ENCODE measurements at places on chromosomes 13 and 19.

- DNase-seq: peak; percentile 85
Observed at GRCh38 chr13:28423010-28423409, 71.9 kb downstream of the FLT1 start.

DNA sequence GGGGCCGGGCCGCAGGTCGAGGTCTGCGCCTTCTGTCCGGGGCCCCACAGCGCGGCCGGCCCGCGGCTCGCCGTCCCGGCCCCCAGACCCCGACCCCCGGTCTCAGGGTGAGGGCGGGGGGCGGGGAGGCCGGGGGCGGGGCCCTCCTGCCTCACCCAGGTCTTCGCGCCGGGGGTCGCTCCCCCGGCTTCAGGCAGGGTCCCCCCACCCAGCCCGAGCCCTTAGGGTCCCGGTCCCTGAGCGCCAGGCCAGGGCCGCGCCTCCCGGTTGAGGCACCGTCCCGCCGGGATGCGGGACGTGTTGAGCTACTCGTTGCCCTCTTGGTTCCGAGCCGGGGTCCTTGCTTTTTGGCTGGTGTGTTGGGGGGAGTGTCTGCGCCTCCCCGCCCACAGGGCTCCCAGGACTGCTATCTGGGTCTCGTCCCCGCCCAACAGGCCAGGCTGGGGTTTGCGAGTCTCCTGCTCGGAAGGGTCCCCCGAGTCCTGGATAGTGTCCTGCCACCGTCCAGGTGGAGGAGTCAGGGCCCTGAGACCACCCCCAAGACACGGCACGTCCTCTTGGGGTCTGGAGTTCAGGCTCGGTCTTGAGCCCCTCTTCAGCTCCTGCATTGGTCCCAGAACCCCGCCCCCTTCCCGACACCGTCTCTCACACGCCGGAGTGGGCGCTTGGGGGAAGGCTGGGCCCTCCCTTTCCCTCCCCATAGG is 452 bp downstream of the PIAS4 start:
- DNase-seq: no peak

DNA sequence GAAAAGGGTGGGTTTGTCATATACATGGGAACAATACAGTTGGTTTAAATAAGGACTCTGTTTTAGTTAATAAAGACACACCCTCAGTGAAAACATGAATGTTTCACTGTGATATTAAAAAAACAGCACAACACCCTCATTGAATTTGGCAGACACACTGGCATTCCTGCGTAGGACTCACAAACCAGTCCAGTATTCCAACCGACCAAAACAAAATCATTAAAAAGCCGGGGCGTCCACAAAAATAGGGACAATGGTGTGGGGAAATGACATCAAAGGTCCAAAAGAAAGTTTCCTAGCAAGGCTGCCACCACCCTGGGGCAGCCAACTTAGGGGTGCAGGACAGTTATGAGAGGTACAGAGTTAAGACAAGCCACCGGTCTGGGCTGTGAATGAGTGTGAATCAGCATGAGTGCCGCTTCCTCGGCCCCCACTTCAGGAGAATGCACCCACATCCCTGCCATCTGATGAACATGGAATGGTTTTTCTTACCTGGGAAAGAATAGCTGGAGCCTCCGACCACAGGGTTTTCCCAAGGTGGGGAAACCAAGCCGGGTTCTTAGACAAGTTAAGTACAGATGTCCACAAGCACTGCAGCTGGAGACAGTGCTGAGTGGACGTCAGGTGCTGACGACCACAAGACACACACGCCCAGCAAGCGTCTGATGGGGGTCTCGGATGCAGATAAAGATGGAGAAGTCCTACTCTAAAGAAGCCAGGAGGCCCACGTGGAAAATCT is 73.3 kb downstream of the KLF2 start:
- no peak for DNase-seq

DNA sequence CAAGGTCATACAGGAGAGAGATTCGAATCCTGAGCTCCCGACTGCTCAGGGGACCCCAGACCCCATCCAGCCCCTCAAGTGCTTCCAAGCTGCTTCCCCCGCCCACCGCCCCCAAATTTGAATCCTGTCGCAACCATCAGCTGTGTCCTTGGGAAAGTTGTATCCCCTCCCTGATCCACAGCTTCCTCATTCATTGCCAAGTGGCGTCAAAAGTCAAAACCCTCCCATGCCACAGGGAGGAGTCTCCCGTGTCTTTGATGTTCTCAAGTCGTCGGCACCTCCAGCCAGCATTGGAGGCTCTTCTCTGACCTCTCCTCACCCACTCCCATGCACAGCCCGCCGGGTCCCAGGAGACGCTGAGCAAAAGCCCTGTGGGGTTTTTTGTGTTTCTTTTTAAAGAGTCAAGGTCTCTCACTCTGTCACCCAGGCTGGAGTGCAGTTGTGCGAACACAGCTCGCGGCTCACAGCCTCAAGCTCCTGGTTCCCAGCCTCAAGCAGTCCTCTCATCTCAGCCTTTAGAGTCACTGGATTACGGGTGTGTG is 2.8 kb upstream of the IFI30 start:
- peak; percentile 51 for DNase-seq

DNA sequence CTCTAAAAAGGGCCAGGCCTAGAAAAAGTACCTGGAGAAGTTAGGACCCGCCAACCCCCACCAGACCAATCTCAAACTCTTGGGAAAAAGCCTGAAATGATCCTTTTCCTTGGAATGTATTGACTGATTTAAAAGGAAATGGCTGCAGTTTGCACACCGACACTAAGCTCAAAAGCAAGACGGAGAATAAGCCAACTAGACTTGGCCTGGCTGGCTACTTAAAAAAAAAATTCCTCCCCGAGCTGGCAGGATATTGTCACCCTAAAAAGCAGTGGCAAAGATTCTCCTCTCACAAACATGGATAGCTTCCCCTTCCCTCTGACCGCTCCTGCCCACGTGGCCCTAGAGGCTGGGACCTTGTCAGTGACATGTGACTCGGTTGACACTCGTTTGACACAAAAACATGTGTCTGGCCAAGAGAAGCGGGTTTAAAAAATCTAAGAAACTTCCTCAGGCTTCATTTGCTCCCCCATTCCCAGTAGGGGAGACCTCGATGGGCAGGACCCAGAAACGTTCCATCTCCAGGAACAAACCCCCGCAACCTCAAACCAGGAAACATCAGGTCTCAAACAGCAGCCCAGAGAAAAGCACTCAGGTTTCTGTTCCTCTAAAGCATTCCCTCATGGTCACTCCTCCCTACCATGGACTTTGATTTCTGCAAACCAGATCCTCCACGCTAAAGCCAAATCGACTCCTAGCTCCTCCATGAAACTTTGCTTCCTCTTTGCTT is 1.3 kb downstream of the RFX1 start:
- DNase-seq: peak; percentile 64

- DNase-seq: no peak
Observed at GRCh38 chr19:5934774-5935472, 20.9 kb downstream of the CAPS start.

DNA sequence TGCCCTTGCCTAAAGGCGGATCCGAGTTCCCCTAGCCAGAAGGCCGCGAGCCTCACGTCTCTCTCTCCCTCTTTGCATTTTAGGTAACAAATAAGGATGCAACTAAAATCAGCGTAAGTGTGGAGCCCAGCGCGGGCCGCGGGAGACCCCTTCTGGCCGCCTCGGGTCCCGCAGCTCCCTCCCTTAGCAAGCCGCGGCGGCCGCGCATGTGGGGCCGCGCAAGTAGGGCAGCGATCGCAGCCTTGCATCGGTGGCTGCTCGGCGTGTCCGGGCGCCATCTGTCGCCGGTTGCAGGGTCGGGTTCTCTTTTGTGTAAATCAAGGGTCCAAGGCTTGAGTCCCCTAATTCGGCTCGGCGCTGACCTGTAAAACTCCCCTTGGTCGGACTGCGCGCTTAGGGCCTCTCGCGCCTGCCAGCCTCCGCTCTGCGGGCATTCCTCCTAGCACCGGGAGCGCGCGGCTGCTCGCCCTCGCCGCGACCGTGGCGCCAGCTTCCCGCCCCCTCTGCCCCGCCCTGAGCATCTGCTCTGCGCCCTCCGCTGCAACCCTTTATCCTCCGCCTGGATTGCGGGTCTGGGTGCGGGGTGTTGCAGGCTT is 2.7 kb downstream of the VSTM2B start:
- no peak for DNase-seq

GRCh38 chr13:93561576-93562225 is 335.1 kb downstream of the GPC6 start:
- no peak for DNase-seq

GRCh38 chr19:15900504-15900903 is 2.6 kb upstream of the CYP4F2 start:
- no peak for DNase-seq

DNA sequence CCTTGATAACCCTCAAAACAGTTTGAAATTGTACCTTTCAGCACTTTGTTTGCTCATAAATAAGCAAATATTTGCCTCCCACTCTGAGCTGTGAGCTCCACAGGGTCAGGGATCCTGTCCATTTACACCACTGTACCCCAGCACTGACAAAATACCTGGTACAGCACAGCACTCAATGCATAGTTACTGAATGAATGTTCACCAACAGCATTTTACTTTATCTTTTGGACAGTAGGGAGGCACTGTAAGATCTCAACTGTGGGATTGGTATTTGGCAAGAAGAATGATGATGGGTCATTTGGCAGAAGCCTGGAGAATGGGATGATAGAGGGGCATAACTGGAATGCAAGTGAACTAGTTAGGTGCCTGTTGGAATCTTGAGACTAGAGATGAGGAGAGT is 127.2 kb upstream of the ARGLU1 start:
- DNase-seq: no peak

GRCh38 chr13:33817513-33817900 is 442 bp upstream of the RFC3 start:
- DNase-seq: no peak

DNA sequence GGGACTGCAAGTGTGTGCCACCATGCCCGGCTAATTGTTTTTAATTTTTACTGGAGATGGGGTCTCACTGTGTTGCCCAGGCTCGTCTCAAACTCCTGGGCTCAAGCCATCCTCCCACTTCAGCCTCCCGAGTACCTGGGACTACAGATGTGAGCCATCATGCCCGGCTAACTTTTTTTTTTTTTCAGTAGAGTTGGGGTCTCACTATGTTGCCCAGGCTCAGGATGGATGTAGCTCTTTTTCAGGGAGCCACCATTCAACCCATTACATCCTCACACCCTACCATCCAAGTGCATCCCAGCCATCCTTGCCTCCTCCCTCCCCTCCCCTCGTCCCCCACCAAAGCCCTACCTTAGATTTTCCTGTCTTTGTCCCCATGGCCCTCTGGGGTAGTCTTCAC is 14.9 kb downstream of the CELF5 start:
- no peak for DNase-seq

- no peak for DNase-seq
Observed at GRCh38 chr13:45768656-45769479, 66.7 kb downstream of the CBY2 start.

- DNase-seq: no peak
Observed at GRCh38 chr13:111281751-111282311, 38.6 kb upstream of the TEX29 start.

- DNase-seq: peak; percentile 7
Observed at GRCh38 chr13:48731957-48732569, 78.3 kb downstream of the CYSLTR2 start.

DNA sequence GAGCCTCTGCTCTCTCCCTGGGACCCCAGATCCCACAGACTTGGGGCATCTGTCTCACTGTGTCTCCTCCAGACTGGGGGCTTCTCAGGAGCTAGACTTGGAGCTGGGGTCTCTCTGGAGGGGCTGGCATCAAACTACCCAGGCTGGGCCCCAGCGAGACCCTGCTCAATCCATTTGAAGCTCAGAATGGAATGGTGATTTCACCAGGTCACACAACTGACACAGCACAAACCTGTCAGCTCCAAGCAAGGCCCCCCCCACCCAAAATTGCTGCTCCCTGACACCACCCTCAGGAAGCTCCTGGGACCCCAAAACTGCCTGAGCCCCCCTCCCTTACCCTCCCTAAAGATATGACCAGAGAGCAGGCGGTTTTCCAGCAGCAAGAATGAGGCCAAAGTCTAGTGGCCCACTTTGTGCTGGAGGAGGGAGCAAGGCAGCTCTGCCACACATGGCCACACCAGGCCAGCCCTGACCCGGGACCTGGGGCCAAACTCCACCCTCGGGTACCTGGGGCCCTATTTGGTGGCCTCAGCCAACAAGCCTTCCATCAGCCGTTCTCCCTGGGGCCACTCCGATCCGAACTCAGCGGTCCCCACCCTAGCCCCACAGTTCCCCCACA is 2.4 kb downstream of the NR2F6 start:
- DNase-seq: no peak

GRCh38 chr13:42855410-42855809 is 74.0 kb downstream of the FAM216B start:
- DNase-seq: no peak

DNA sequence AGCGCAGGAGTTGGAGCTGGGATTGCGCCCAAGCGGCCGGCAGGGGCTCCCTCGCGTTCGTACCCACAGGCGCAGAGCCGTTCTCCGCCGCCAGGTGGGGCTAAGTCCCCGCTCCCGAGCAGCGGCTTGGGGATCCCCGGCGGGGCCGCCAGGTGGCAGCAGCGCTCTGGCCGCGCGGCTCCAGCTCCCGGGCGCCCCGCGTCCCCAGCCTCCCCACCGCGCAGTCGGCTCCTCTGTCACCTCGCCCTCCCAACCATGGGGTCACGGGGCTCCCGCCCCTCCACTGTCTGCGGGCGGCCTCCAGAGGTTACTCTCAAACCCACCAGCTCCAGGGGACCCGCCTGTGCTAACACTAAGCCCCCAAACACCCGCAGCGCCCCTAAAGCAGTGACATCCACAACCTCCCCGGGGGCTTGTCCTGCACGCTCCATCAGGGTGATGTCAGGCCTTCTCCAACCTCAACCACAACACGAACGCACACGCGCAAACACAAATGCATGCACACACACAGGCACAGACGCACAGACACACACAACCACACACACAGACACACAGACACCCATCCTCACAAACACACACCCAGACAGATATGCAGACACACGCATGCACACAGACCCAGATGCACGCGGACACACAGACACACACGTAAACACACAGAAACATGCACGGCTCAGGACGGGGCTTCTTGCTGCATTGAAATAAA is 18.4 kb upstream of the KCTD15 start:
- DNase-seq: peak; percentile 79

DNA sequence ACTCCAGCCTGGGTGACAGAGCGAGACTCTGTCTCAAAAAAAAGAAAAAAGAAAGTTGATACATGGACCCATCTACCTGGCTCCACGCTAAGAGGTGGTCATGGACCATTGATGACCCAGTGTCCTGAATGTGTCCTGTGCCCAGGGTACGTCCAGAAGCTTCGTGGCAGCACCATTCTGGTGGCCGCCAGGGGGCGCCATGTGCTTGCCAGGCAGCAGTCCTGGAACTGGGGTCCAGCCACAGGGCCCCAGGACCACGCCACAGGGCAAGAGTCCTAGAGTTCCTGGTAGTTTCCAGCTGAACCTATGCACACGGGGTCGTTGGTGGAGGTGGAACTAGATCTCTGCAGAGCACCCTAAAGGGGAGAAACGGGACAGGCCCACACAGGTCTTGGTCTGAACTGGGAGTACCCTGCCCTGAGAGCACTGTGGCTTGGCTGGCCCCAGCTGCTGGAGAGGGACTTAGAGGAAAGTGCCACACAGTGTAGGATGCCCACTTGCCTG is 19.9 kb upstream of the FBXO27 start:
- DNase-seq: peak; percentile 35

GRCh38 chr13:50209631-50210030 is 194.4 kb downstream of the KCNRG start:
- no peak for DNase-seq
